ENCODE measurements at places on chromosomes 16 and 17.

DNA sequence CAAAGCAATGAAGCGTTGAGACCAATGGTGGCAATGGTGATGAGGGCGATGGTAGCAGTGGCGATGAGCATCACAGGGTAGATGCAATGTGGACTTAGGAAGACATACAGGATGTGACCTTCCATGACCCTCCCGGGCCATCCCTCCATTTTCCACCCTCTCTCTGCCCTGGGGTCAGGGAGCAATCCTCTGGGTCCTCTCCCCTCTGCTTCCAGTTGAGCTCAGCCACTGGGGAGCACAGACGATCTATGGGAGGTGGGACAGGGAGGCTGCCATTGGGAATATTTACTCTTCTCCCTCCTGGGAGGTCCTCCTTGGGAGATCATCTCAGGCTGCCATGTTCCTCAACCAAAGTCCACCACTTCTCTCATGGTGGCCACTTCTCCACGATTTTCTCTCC lies 260.7 kb upstream of the FOXF1 start:
- no peak for DNase-seq

DNA sequence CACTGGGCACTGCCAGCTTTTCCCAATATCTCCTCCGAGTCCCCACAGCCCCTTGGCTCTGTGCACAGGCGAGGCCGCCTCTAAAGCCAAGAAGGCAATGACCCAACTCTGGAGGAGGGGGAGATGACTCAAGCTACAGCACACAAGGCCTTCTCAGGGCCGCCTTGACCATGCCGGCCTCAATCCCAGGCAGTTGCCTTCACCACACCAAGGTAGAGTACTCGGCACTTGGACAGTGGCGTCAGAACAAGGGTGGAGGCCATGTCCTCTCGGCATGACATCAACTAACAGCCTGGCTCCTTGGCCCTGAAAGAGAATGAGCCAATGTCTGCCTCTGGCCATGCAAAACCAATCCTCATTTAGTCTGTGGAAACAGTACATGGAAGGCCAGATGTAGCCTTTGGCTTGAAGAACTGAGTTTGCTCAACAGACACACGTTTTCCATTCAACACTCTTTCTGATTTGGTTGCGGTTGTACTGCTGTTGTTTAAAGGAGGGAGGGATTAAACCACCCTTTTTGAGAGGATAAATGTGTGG lies 139.6 kb downstream of the XYLT1 start:
- DNase-seq, result no peak

- DNase-seq, result no peak
Measured at GRCh38 chr17:82740906-82741759, 5.7 kb downstream of the FN3K start.

DNA sequence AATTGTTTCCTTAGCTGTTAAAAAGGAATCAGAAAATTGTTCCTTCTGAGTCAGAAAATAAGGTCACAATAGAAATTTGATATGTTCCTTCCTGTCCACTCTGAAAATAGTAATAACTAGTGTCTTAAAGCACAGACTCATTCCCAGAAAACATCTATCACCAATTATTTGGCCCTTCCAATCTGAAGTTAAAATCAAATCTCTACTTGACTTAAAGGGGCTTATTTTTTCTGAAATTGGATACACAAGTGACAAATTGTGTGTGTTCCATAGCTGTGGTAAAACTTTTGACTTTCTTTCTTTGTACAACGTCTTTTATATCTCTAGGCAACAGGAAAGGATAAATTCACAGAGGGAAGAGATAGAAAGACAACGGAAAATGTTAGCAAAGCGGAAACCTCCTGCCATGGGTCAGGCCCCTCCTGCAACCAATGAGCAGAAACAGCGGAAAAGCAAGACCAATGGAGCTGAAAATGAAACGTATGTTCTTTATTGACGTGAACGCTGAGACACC lies 54.5 kb upstream of the MRC2 start:
- DNase-seq, result no peak

GRCh38 chr16:3065742-3066439 lies 451 bp downstream of the IL32 start:
- DNase-seq, result no peak

DNA sequence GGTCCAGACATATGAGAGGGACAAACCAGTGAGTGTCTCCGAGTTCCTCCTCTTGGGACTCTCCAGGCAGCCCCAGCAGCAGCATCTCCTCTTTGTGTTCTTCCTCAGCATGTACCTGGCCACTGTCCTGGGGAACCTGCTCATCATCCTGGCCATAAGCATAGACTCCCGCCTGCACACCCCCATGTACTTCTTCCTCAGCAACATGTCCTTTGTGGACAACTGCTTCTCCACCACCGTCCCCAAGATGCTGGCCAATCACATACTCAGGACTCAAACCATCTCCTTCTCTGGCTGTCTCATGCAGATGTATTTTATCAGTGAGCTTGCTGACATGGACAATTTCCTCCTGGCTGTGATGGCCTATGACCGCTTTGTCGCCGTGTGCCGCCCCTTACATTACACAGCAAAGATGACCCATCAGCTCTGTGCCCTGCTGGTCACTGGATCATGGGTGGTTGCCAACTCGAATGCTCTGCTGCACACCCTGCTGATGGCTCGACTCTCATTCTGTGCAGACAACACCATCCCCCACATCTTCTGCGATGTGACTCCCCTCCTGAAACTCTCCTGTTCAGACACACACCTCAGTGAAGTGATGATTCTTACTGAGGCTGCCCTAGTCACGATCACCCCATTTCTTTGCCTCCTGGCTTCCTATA lies 19.2 kb downstream of the ZNF200 start:
- DNase-seq, result no peak

- no peak for DNase-seq
Measured at GRCh38 chr16:62370445-62370844, 334.2 kb upstream of the CDH8 start.

DNA sequence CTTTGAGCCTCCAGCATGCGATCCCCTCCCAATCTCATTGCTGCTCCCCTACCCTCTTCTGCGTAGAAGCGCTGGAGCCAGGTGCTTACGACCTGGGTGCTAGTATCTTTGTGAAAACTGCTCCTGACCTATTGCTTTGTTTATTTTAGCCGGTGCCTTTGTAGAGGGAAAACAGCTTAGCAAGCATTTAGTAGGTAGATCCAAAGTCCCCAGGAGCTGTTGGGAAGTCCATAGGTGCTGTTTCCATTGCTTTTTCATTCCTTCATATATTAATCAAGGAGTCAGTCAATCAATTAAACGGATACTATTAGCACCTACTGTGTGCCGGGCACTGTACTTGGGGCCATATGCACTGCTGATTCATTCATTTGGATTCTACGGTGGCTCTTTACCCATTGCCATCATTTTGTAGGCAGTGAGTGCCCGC lies 497.6 kb downstream of the WWOX start:
- no peak for DNase-seq

DNA sequence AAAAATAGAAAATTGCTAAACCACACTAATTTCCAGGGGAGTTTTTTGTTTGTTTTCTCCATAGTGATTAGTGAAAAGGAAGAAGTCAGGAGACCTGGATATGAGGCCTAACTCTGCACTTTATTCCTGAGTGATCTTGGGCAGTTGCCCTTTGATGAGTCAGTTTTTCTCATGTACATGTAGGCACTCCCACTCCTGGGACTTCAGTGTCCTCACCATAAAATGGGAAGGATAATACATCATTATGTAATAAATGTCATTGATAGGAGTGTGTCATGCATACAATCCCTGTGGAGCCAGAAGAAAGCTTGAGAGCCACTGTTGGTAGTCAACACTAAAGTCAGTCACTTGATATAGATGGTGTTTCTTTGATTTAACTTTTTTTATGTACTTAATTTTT lies 32.5 kb downstream of the WIPF2 start:
- no peak for DNase-seq

DNA sequence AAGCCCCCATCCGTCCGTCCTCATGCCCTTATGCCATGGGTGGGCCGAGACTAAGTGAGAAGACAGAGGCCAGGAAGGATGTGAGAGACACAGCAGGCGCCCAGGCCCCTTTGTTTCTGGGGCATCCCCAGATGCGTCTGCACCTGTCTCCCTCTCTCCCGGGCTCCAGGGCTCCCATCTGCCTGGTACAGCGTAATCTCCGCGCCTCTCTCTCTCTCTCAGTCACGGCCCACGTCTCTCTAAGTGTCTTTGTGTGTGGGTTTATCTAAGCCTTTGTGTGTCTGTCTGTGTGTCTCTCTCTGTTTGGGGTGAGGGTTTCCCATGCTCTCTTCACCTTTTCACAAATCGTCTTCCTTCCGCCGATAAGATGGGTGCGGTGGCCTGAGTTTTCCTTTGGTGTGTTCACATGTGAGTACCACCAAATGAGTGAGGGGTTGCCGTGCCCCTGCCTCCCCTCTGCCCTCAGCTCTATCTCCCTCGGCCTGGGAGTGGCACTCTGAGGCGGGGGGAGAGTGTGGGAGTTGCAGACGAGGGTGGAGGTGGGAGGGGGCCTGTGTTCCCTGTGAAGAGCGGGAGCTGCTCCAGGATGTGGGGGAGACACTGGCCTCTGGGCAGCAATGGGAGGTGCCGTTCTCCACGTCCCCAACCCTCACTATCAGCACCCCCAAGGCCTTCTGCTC lies 25.8 kb upstream of the ABCC3 start:
- DNase-seq, result no peak

- no peak for DNase-seq
Measured at GRCh38 chr16:12546918-12547607, 256.6 kb downstream of the CPPED1 start.

DNA sequence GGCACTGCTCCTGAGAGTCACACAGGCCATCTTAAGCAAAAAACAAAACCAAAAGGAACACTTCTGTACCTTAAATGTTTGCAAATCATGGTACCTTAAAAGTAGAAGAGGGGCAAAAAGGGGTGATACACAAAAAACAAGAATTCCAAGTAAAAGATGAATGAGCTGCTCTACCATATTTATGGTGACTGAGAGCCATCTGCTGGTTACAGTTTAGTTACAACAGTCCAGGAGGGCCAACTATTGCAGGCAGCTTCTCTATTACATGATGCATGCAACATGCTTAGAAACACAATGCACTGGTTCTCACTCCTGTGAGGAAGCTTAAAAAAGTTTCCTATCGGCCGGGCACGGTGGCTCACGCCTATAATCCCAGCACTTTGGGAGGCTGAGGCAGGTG lies 53.5 kb downstream of the STX8 start:
- no peak for DNase-seq

- DNase-seq, result no peak
Measured at GRCh38 chr16:67989322-67990017, 9.2 kb upstream of the DPEP3 start.
